Osteocyte (in vitro differentiated cells): ENCODE measurements at places on chromosomes 3 and 15. TPM values are rescaled to one million over a fixed set of nuclear protein-coding genes. Genes with fewer than 3 reads are reported as not detected.
A peak's percentile ranks its signal among the peaks of the same experiment; 100 is the strongest.

The FRMD4B gene
- total RNA-seq = 0.52 and 1.3 TPM in 2 replicates

The NR2C2 gene
- 48.3 and 54.6 TPM in 2 replicates for total RNA-seq

DNA sequence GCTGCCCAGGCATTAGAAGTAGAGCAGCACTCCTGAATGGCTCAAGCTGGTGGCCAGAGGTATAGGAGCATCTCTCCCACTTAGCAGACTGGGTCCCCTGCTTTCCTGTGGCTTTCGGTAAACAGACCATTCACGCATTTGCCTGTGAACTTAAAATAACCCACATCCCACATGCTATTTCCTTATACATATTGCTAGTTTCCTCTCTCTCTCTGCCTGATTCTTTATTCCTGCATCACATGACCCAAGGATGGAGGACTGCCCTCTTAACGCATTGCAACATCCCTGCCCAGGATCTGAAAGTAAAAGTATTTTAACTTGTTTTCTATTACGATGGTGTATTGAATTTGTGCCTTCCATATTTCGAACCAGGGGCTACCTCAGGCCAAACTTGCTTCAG, 43.4 kb upstream of the NLGN1 start:
- H3K27ac ChIP-seq = no peak overlapping the region
- H3K27me3 ChIP-seq = peaks cover 9% of the 10 kb centered on the region
- no peak for DNase-seq
- no peaks in the 10 kb centered on the region for H3K36me3 ChIP-seq

The HIGD1A gene
- 63.8 and 66.1 TPM in 2 replicates for total RNA-seq

The TUSC7 gene
- total RNA-seq = not detected in 2 replicates

- DNase-seq = no peak
- peaks cover 7% of the 10 kb centered on the region for H3K36me3 ChIP-seq
- H3K4me1 ChIP-seq = peaks cover 15% of the 10 kb centered on the region
- H3K27ac ChIP-seq = peak overlapping the region; percentile 97
Observed at GRCh38 chr3:32703491-32703972, 18.5 kb downstream of the CNOT10 start.

GRCh38 chr15:29904757-29905417, 82.6 kb upstream of the TJP1 start:
- H3K36me3 ChIP-seq = no peaks in the 10 kb centered on the region
- peaks cover 14% of the 10 kb centered on the region for H3K4me1 ChIP-seq
- no peak overlapping the region for H3K27ac ChIP-seq
- no peak overlapping the region for H3K4me3 ChIP-seq
- DNase-seq = no peak
